ENCODE measurements at places on chromosomes 1 and 21.

DNA sequence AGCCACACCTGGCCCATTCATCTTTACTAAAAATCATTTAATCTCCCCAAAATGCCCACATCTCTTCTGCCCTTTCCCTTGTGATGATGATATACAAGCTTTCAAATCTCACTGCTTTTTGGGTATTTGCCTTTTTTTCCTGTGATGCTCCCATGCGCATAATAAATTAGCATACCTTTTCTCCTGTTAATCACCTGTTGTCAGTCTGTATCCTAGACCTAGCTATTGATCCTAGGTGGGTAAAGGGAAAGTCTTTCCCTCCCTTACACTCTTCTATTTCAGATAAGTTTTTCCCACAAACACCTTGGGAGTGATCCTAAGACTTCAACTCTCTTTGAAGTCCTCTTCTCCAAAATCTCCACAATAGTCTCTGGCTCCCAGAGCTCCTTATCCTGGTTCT, 12.0 kb upstream of the SLC35A3 start:
- no peak for DNase-seq

GRCh38 chr1:156356875-156357534, 12.0 kb upstream of the RHBG start:
- DNase-seq, result no peak

- DNase-seq, result no peak
Observed at GRCh38 chr1:167105271-167106118, 11.6 kb downstream of the STYXL2 start.

GRCh38 chr1:44505210-44505993, 100.3 kb downstream of the RNF220 start:
- no peak for DNase-seq

GRCh38 chr1:59357645-59358320, 60.9 kb downstream of the FGGY start:
- DNase-seq, result no peak

GRCh38 chr1:31807273-31808048, 8.4 kb downstream of the SPOCD1 start:
- DNase-seq, result no peak

DNA sequence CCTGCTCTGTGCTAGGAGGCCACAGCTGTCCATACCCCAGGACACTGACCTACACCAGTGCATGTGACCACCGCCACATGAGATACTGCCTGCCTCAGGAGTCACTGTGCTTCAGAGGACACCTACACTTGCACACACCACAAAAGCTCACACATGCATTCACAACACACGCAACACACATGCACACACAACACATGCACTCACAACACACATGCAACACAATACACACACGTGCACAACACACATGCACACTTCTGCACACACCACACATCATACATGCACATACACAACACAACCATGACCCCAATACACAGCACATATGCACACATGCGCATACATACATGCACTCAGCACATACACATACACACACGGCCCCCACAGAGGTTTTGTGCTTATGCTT, 28.7 kb upstream of the BACE2 start:
- no peak for DNase-seq

DNA sequence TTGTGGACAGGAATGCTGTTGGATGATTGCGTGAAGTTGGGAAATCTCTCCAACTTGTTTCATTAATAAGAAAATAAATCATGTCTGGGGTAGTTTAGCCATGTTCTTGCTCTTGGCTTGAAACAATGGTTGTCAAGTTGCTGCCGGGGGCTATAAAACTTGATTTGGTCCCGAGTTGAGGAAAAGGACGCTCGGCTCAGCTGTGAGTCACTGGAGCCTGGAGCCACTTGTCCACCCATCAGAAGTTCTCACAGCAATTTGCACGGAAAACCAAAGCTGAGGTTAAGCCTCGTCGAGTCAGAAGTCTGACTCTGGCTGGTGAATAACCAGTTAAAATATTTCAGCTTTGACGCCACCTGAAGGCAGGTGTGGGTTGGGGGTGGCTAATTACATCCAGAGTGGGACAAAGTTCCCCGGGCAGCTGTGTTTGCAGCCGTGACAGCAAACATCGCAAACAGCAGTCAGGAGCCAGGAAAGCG, 19.7 kb upstream of the RIPK4 start:
- no peak for DNase-seq

DNA sequence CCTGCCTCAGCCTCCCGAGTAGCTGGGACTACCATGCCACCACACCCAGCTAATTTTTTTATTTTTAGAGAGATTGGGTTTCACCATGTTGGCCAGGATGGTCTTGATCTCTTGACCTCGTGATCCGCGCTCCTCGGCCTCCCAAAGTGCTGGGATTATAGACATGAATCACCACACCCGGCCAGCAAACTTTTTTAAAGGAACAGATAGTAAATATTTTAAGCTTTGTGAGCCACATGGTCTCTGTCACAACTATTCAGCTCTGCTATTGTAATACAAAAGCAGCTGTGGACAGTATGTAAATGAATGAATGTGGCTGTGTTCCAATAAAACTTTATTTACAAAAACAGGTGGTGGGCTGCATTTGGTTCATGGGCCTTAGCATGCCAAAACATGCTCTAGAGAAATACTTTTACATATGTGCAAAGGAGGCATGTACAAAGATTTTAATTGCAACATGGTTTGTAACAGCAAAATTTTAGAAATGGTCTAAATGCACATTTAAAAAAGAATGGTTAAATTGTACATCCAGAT, 47.0 kb downstream of the CDCP2 start:
- no peak for DNase-seq

All from activated naive CD4-positive, alpha-beta T cell (primary cell).